ENCODE measurements at places on chromosomes 16 and 17. TPM values are rescaled to one million over a fixed set of nuclear protein-coding genes. Genes with fewer than 3 reads are reported as not detected.

KCNJ2 gene
- 0.05 TPM for total RNA-seq

DLX4 gene
- total RNA-seq = 1.4 TPM

FOXJ1 gene
- total RNA-seq = 1.1 TPM

MYH13 gene
- total RNA-seq = not detected
